ENCODE measurements at places on chromosomes 7 and 10.

- DNase-seq = no peak
Observed at GRCh38 chr7:46741938-46742540, 821.0 kb upstream of the IGFBP3 start.

GRCh38 chr7:157234271-157234670, 95.5 kb downstream of the UBE3C start:
- no peak for DNase-seq

- no peak for DNase-seq
Observed at GRCh38 chr10:132740588-132740987, 45.4 kb downstream of the NKX6-2 start.

DNA sequence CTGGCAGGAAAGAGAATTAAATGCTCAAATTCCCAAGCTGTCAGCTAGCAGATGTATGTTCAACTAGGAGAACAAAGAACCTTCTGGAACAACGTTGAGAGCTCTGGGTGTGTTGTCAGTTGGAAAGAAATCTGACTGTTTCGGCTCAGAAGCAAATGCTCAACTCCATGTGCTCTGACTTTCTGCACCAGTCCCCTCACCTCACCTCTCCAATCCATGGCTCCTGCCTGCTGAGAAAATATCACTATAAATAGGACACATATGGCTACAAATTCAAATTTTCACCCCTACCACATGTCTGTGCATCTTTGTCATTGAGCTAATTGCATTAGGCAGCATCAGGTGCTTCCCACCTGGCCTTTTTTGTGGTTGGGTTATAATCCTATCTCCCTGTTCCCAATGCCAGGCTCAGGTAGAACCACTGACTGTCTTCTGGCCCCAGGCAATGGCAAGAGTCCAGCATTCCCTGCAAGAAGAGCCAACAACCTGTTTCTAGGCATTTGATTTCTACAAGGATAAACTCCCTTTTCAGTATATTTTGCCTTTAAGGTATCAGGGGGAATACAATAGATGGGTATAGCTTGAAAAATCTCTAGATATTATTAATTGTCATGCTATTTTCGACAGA, 142.6 kb upstream of the LSM8 start:
- DNase-seq = no peak

DNA sequence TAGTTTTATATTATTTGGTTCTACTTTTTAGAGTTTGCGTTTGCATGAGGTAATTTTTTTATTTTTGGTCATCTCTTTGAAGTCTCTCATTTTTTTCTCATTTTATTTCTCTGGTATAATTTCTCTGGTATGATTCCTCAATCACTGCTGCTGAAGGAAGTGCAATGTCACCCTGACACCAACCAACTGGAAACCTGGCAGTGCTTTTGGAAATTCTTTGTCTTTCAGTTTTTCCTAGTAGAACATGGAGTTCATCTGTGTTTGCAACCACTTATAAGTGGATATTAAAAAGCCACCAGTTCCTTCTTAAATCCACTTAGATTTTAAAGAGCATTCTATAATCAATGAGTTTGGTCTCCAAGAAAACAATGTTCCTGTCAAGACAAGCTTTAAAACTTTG, 291.8 kb downstream of the PRKG1 start:
- DNase-seq = no peak

- DNase-seq = no peak
Observed at GRCh38 chr10:123852411-123852951, 39.1 kb downstream of the CPXM2 start.

DNA sequence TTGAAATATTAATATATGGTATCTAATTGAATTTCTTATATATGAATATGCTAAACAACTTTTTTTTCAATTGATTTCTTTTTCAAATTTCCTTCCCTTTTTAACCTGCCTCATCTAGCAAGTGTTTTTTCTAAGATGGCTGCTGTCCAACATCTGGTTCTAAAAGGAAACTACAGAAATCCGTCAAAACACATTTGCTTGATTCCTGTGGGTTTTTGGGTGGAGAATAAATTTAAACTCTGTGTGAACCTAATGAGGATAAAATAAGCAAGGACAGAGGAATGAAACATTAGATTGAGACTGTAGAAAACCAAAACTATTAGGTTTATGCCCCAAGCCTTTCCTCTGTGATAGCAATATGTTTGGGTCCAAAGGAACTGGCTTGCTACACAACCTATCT, 75.5 kb upstream of the STARD3NL start:
- no peak for DNase-seq

DNA sequence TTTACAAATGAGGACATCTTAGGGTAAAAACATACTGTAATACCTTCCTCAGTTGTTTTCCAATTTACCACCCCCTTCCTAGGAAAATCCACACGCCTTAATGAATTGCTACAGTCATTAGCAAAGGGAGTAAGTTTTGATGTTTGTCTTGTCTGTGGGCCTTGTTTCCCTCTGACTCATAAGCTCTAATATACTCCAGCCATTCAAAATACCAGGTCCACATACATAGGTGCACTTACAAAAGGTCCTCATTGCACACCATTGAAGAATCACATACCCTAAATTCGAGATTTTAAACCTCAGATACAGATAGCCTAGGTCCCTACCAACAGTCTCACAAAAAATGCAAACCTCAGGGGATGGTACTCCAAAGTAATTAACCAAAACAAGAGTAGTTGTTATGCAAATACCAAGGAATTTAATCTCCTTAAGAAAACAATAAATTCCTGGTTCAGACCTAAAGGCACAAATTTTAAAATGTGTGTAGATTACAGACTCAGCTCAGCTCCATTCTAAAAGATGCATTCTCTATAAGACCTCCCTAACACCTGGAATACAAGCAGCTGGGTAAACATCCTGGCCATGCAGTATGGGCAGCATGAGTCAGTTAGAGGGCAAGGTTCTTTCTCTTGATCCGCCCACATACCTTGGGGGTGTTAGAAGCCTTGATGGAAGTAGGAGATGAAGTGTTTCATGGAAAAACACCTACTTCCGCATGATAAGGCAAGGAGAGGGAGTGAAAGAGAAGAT, 3.0 kb upstream of the LIPK start:
- no peak for DNase-seq

Measured in C1 segment of cervical spinal cord (tissue), 14 donors.